Activated CD4-positive, alpha-beta T cell treated with anti-CD3 and anti-CD28 coated beads for 36 hours (primary cell): ENCODE measurements at places on chromosomes 5 and 9. TPM values are rescaled to one million over a fixed set of nuclear protein-coding genes. Genes with fewer than 3 reads are reported as not detected.

- H3K4me3 ChIP-seq: no peak overlapping the region
- no peak overlapping the region for H3K27ac ChIP-seq
- DNase-seq: no peak
- no peaks in the 10 kb centered on the region for H3K4me1 ChIP-seq
- H3K36me3 ChIP-seq: no peaks in the 10 kb centered on the region
- peaks cover 76% of the 10 kb centered on the region for H3K27me3 ChIP-seq
Observed at GRCh38 chr5:174729075-174729680, 4.8 kb downstream of the MSX2 start.

SLC24A2 gene
- total RNA-seq: not detected

NRG2 gene
- 0.11 TPM for total RNA-seq

OR1B1 gene
- not detected for total RNA-seq

- H3K27me3 ChIP-seq: no peaks in the 10 kb centered on the region
- no peaks in the 10 kb centered on the region for H3K4me1 ChIP-seq
- DNase-seq: no peak
- no peak overlapping the region for H3K4me3 ChIP-seq
Observed at GRCh38 chr9:107520186-107520585, 30.6 kb upstream of the KLF4 start.

DNA sequence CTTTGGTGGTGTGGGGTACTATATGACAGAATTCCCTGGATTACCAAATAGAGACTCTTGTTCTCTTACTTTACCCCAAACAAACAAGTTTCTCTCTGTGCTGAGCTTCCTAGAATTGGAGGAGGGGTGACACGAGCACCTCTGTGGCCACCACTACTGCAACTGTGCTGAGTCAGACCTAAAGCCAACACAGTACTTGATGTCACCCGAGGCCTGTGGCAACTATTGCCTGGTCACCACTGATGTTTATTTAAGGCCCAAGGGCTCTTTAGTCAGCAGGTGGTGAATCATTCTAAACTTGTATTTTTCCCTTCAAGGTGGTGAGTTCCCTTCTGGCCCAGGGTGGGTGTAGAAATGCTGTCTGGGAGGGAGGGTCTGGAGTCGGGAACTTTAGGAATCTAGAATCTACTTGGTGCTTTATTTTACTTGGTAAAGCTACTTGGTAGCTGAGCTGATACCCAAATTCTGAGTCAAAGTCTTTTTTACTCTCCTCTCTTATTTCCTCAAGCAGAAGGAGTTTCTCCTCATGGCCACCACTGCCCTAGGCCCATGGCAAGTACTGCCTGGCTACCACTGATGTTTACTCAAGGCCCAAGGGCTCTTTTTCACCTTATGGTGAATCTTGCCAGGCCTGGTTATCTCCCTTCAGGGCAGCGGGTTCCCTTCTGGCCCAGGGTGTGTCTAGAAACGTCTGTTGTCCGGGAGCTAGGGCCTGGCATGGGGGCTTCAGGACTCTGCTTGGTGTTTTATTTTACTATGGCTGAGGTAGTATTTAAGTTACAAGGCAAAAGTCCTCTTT lies 9.8 kb downstream of the LURAP1L start:
- no peaks in the 10 kb centered on the region for H3K36me3 ChIP-seq
- no peak for DNase-seq
- H3K4me3 ChIP-seq: no peak overlapping the region
- H3K27ac ChIP-seq: no peak overlapping the region
- no peaks in the 10 kb centered on the region for H3K27me3 ChIP-seq

DNA sequence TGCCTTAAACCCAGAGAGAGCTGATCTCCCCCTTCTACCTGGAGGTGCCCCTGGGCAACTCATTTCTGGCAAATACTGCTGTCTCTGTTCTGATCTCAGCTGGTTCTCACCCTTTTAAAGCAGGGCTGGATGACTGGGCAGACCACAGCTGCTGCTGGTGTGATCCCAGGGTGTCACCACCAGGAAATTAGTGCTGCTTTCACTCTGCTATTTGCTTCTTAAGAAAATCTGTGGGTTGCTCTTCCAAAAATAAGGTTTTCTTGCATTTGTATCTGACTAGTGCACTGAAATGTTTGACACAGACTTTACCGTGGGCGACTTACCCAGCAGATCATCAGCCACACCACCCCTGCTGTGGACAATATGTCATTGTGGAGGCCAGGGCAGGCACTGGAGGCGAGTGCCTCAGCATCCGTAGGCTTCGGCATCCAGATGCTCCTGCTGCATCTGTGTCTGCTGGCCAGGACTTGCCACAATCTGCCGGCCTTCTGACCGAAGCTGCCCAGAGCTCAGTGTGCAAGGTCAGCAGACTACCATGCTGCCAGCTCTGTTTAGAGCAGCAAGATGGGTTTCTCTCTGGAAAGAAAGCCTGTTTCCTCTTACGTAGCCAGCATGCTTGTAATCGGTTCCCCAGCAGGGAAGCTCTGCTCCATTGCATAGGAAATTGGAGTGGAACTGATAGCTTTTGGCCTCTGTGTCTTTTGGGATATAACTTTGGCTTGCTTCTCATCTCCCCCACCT lies 13.6 kb downstream of the ARHGAP26 start:
- H3K27me3 ChIP-seq: no peaks in the 10 kb centered on the region
- peaks cover 69% of the 10 kb centered on the region for H3K4me1 ChIP-seq
- DNase-seq: peak; percentile 88
- peak overlapping the region; percentile 82 for H3K27ac ChIP-seq
- H3K4me3 ChIP-seq: peak overlapping the region; percentile 45
- H3K36me3 ChIP-seq: no peaks in the 10 kb centered on the region

SPATA24 gene
- total RNA-seq: 4.6 TPM

GRCh38 chr5:159777049-159777660 lies 139.1 kb upstream of the ADRA1B start:
- no peak overlapping the region for H3K4me3 ChIP-seq
- peaks cover 34% of the 10 kb centered on the region for H3K4me1 ChIP-seq
- no peak for DNase-seq

DNA sequence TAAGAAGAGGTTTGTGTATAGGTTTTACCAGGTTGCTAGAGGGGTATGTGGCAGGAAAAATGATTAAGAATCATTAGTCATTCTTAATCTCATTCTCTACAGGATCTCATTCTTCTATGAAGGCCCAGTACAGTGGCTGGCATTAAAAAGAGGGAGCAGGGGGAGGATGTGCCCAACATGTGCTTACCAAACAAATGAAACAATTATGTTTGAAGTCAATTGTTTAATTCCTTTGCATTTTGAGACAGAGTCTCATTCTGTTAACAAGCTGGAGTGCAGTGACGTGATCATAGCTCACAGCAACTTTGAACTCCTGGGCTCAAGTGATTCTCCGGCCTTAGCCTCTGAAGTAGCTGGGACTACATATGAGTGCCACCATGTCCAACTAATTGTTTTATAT lies 23.0 kb downstream of the FNIP1 start:
- no peak overlapping the region for H3K4me3 ChIP-seq
- peaks cover 28% of the 10 kb centered on the region for H3K4me1 ChIP-seq
- no peaks in the 10 kb centered on the region for H3K27me3 ChIP-seq
- H3K36me3 ChIP-seq: peaks cover 3% of the 10 kb centered on the region

DNA sequence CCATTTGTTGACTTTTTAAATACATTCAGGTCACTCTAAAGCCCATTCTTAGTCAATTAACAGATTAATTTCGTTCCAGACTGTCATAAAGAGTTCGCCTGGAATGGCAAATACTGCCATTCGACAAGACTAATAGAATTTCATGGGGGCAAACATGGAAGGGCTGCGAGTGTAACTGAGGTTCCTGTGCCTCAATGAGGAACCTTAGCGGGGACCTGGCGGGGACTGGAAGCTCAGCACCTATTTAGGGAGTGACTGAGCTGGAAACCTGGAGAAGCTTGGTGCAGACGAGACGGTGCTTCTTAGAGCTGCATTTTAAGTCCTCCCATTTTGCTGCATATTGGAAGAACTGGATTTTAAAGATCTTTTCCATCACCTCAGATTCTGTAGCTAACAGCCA lies 3.4 kb downstream of the VCAN start:
- peak overlapping the region; percentile 45 for H3K4me3 ChIP-seq
- H3K27me3 ChIP-seq: peaks cover 62% of the 10 kb centered on the region
- DNase-seq: no peak

IFNA2 gene
- total RNA-seq: not detected

DNA sequence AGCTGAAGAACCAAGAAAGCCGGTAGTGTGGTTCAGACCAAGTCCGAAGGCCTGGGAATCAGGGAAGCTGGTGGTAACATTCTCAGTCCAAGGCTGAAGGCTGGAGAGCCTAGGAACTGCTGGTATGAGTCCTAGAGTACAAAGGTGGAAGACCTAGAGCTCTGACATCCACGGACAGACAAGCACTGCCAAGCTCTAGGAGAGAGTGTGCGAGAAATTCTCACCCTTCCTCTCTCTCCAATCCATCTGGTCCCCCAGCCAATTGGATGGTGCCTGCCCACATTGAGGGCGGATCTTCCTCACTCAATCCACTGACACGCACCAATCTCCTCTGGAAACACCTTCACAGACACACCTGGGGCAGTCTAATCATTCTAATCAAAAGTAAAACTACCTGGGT lies 19.7 kb upstream of the ADAMTS19 start:
- DNase-seq: no peak
- H3K36me3 ChIP-seq: no peaks in the 10 kb centered on the region
- no peaks in the 10 kb centered on the region for H3K4me1 ChIP-seq
- H3K27ac ChIP-seq: no peak overlapping the region
- H3K27me3 ChIP-seq: no peaks in the 10 kb centered on the region

- no peak overlapping the region for H3K27ac ChIP-seq
- no peak for DNase-seq
- H3K4me1 ChIP-seq: no peaks in the 10 kb centered on the region
- no peaks in the 10 kb centered on the region for H3K36me3 ChIP-seq
- peaks cover 20% of the 10 kb centered on the region for H3K27me3 ChIP-seq
Observed at GRCh38 chr5:155040984-155041653, 27.6 kb downstream of the KIF4B start.

DNA sequence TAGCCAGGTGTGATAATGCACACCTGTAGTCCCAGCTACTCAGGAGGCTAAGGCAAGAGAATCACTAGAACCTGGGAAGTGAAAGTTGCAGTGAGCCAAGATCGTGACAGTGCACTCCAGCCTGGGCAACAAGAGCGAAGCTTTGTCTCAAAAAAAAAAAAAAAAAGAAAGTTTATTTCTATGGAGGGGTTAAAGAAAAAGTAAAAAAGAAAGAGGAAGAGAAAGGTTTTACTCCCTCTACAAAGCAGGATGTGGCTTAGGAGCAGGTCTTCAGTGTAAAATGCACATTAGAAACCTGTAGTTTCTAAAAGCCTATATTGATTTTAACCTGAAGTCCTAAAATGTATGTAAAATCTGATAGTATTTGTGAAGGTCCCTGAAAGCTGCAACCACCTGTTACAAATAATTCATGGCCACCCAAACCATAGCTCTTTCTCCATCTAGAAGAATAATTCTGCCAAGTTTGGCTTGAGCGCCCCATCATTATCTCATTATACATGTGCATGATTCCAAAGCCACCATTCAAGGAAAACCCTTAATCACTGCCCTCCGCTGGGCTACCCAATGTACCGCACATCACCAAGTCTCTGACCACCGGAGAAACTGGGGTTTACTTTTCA lies 3.4 kb downstream of the FNBP1 start:
- H3K27me3 ChIP-seq: no peaks in the 10 kb centered on the region
- peak overlapping the region; percentile 100 for H3K27ac ChIP-seq
- peak overlapping the region; percentile 100 for H3K4me3 ChIP-seq
- H3K4me1 ChIP-seq: peaks cover 54% of the 10 kb centered on the region

GRCh38 chr9:128043467-128043868 lies 23.7 kb downstream of the NAIF1 start:
- peaks cover 6% of the 10 kb centered on the region for H3K4me1 ChIP-seq
- no peaks in the 10 kb centered on the region for H3K36me3 ChIP-seq
- H3K27me3 ChIP-seq: no peaks in the 10 kb centered on the region
- no peak overlapping the region for H3K27ac ChIP-seq
- no peak overlapping the region for H3K4me3 ChIP-seq

KDM4C gene
- 31.7 TPM for total RNA-seq

- H3K4me1 ChIP-seq: no peaks in the 10 kb centered on the region
- no peak overlapping the region for H3K27ac ChIP-seq
- H3K27me3 ChIP-seq: peaks cover 2% of the 10 kb centered on the region
Observed at GRCh38 chr9:137315581-137316011, 13.5 kb upstream of the NRARP start.

DNA sequence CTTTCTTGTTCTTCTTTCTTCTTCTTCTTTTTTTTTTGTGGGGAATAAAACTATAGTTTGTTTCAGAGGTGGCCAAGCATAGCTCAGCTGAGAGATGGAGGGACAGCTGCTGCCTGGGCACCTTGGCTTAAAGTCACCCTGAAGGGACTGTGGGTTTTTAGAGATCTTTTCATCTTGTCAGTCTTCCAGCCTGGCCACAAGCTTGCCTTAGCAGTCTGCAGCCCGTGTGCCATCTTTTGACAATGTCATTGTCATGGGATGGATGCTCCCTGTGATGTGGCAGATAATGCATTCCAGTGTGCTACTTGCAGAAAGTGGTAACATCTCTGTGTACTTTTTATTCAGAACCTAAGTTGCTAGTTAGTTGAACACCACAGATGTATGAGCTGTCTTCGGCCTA lies 280.8 kb downstream of the FANCC start:
- no peak overlapping the region for H3K4me3 ChIP-seq
- H3K27ac ChIP-seq: no peak overlapping the region
- H3K27me3 ChIP-seq: no peaks in the 10 kb centered on the region
- H3K36me3 ChIP-seq: no peaks in the 10 kb centered on the region

GRCh38 chr5:137815202-137815990 lies 52.3 kb upstream of the MYOT start:
- H3K27me3 ChIP-seq: no peaks in the 10 kb centered on the region
- no peak overlapping the region for H3K27ac ChIP-seq
- no peak overlapping the region for H3K4me3 ChIP-seq
- peaks cover 9% of the 10 kb centered on the region for H3K36me3 ChIP-seq
- no peaks in the 10 kb centered on the region for H3K4me1 ChIP-seq
- no peak for DNase-seq

PGM5 gene
- not detected for total RNA-seq

LCN10 gene
- total RNA-seq: 0.71 TPM

C5 gene
- 2.3 TPM for total RNA-seq
